ENCODE measurements at places on chromosomes 1 and 21.

GRCh38 chr1:119632841-119633240 is 15.2 kb downstream of the ZNF697 start:
- no peak for DNase-seq

GRCh38 chr1:192573499-192573898 is 2.1 kb upstream of the RGS1 start:
- DNase-seq, result no peak

- no peak for DNase-seq
These were observed 40.5 kb downstream of the SLC5A9 start for GRCh38 chr1:48263041-48263440.

DNA sequence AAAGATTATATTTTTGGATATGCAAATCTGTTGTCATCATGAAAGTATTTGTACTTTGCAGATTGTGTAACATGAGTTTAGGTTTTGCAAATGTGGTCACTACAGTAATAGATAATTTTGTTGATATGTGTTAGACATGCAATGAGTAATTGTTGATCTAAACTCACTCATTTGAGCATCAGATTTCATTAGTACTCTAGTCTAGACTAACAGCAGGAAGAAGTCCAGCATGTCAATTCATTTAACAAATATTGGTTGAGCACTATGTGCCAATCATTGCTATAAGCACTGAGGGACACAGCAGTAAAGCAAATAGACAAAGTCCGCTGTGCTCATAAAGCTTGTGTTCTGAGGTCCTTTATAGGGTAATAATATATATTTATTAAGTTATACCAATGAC is 350.0 kb downstream of the USP25 start:
- no peak for DNase-seq

DNA sequence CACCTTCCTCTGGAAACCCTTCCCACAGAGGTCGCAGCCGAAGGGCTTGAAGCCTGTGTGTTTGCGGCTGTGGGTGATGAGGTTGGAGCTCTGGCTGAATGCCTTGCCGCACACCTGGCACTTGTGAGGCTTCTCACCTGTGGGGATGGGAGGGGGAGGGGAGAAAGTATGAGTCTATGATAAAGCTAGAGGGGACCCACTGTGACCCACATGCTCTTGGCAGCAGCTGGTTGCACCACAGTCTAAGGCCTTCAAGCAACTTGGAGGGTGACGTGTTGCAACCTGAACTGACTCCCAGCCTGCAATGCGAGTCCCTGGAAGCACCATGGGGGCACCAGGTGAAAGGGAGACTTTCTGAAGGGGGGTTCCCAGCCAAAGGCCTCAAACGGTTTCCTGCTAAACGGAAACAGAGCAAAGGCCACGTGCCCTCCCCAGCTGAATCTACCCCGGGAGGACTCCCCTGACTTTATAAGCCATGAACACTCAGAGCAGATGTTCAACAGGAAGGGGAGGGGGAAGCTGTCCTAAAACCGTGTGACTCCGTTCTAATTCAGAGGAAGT is 10.6 kb downstream of the GFI1 start:
- peak; percentile 67 for DNase-seq

DNA sequence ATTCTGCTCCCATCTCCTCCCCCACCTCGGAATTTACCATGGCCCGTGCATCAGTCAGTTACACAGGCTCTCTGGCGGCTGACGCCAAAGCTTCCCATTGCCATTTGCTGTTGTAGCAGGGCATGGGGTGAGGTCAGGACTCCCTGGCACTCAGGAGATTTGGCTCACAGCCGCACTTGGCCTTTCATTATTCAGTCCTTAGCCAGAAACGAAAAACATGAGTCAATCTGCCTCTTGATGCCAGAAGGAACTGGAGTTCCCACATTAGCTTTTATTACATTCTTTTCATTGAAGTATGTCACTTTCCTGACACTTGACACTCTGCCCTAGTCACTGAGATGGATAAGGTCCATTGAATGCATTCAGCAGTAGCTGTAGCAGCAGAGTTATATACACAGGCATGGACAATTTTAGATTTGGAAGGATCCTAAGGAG is 260.6 kb downstream of the CACNA1E start:
- DNase-seq, result no peak

DNA sequence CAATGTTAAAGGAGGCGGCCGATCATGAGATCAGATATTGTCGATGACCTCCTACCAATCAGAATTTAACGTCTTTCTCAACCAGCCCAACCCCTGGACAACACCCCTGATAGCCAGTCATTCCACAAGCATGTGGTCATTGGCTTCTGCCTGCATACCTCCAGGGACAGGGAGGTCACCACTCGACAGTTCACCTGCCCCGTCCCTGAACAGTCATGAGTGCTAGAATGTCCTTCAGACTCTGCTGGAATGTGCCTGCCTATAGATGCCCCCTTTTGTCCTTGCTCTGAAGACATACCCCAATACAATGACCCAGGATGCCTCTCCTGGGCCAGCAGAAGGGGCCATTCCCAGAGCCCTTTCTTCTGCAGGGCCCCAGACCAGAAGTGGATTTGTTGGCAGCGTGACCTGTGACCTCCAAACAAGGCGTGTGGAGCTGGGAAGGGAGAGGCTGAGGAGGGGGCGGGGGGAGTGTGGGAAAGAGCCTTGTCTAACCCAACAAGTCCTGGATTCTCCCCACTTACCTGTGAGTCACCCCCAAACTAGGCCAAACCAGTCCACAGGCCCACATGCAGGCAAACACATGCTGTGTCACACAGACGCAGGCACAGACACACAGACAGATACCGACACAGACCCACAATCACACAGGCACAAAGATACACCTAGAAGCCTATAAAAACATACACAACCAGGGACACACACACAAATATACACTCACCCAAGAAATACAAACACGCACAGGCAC is 2.2 kb downstream of the CRYBG2 start:
- DNase-seq, result no peak

- DNase-seq, result no peak
These were observed 35.3 kb upstream of the DIRAS3 start for GRCh38 chr1:68085752-68086151.

GRCh38 chr1:57719274-57719673 is 295.4 kb upstream of the DAB1 start:
- no peak for DNase-seq

GRCh38 chr1:234893359-234893724 is 235.3 kb downstream of the TOMM20 start:
- no peak for DNase-seq

DNA sequence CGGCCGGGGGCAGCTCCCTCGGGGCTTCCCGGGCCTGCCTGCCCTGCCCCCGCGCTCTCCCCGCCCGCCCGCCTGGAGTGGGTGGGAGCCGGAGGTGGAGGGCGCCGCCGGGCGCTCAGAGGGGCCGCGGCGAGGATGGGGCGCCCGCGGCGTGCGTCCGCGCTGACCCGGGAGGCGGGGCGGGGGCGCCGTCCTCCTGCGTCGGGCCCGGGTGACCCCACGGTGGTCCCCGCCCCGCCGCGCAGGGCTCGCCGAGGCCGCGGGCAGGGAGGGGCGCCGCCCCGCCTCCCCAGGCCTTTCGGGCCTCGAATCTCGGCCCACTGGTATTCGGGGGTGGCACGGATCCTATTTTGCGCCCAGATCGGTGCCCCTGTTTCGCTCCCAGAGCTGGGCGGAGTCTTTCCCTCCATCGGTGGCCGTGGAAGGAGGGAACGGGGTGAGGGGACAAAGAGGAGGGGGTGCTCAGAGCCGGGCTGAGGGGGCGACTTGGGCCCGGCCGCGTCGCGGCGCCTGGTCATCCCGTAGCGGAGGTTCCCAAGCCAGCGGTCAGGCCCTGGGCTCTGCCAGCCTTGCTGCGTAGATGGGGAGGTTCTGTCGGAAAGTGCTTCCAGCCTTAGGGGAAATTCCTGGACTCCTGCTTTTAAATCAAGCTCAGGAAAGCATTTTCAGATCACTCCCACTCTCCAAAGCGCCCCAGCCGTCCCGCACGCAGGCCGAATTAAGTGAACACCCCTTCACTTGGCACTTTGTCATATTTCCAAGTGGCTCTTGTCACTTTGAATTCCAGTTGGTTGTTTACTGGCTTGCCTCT is 545 bp downstream of the PATJ start:
- DNase-seq, result no peak

DNA sequence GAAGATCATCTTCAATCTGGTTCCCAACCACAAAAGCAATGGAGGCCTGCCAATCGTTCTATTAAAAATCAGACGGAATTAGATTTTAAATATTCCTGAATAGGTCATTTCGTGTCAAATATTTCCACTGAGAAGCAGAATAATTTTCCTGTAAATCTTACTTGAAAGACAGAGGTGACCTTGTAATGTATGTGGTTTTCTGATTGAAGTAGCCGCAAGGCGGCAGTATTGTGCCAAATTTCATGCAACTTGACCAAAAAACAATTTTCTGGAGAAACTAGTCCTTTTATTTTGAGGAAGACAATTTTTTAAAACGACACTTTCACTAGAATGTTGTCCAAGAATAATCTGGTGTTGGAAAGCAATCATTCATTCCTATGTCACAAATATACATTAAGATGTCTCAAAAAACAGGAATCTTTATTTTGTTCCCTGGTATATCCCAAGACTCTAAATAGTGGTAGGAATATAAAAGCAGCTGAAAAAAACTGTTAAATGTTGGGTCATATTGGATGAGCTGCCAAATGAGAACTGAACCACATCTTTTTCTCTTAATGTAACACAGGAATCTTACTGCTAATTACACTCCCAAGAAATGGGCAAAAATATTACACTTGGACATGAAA is 33.6 kb downstream of the SPAG17 start:
- no peak for DNase-seq

DNA sequence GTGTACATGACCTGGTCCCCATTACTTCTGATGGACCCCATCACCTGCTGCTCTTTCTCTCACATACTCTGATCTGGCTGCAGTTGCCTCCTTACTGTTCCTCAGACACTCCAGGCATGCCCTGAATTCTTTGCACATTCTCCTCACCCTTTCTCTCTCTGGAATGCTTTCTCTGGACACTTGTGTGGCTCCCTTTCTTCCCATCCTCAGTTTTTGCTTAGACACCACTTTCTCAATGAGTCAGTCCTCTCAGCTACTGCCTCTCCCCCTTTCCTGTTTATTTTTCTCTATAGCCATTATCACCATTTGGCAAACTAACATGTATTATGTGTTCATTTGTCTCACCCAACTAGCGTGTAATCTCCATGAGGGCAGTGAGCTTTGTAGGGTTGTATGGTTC is 28.1 kb downstream of the PLXNA2 start:
- DNase-seq, result no peak

DNA sequence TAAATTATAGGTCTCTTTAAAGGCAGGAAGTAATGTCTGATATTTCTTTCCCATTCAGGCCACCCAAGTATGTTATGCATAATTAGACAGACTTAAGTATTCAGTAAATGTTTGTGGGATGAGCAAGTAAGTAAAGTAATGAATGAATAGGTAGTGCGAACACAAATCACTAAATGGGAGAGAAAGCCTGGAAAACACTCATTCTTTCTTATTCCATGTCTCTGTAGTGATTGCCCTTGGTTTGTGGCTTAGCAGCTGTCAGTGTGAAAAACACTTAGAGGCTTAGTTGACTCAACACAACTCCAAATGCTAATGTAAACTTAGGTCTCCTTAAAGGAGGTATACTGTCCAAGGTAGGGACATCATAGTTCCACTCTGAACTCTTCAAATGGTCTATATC is 182.5 kb downstream of the ZC3H11B start:
- DNase-seq, result no peak

DNA sequence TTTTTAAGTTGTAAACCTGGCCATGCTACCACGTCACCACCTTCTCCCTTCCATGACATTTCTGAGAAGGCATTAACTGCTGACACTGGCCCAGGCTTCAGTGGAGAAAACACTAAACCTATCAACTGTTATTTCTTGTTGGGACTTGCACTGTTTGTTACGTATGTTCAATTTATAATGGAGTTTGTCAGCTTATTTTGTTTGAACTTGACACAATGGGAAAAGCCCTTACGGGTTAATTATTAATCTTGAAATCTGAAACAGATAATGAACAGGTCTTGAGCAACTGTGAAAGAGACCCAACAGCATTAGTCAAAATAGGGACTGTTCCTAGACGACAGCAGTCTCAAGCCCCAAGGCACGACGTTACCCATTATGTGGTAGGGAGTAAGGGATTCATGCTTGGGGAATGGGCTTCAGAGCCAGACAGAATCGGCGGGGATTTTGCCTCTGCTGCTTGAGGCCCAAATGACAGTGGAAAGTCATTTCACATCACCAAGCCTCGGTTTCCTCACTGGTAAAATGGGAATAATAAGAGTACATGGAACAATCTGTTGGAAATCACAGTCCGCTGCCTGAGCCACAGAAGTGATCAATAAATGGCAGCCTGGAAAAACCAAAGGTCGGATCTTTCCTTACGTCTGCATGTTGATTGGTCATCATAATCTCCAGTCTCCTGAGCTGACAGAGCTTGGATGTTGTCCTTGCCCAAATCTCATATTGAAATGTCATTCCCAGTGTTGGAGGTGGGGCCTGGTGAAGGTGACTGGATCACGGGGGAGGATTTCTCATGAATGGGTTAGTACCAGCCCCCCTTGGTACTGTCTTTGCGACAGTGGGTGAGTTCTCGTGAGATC is 44.5 kb downstream of the TIAM1 start:
- no peak for DNase-seq

GRCh38 chr1:36844917-36845316 is 189.4 kb downstream of the GRIK3 start:
- no peak for DNase-seq

DNA sequence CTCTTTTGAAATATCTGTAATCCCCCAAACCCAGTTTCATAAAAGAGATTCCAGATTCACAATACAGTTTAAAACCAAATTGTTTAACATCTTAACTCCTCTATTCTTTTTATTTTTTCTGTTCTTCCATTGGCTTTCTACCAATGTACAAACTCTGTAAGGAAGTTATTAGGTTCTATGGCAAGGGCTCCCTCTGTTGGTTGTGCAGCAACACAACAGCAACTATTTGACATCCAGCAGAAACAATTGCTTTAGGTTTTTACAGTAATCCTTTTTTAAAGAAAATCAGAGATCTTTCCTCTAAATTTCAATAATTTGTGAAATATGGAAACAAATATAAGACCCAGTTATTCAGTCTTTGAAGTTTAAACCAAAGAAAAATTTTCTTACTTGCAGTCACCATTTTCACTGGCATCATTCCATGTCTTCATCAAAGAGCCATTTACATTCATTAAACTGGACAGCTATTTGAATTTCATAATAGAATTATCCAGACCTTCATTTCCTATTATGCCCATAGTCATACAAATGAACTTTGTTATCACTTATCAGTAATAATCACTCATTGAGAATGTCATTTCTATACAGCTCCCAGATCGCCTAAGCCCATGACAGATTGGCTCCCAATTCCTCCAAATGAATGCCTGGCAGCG is 46.5 kb upstream of the RNF11 start:
- peak; percentile 5 for DNase-seq

Data from CD8-positive, alpha-beta memory T cell (primary cell).